CD4-positive, alpha-beta T cell treated with Interleukin-6 for 4 hours (primary cell): ENCODE measurements at places on chromosomes 13 and 19.

DNA sequence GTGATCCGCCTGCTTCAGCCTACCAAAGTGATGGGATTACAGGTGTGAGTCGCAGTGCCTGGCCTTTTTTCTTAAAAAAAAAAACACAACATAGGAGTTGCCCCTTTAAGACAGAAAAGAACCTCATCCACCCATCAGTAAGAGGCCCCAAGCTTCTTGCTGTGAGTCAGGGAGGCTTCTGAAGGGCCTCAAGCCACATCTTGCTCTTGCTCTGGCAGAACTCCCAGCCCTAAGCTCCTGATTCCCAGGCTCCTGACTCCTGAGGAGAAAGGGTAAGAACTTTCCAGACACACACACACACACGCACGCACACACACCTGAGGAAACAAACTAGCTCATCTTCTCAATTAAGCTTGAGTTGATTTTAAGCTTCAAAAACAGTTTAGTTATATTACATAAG, 6.9 kb downstream of the ETFB start:
- no peak for DNase-seq

DNA sequence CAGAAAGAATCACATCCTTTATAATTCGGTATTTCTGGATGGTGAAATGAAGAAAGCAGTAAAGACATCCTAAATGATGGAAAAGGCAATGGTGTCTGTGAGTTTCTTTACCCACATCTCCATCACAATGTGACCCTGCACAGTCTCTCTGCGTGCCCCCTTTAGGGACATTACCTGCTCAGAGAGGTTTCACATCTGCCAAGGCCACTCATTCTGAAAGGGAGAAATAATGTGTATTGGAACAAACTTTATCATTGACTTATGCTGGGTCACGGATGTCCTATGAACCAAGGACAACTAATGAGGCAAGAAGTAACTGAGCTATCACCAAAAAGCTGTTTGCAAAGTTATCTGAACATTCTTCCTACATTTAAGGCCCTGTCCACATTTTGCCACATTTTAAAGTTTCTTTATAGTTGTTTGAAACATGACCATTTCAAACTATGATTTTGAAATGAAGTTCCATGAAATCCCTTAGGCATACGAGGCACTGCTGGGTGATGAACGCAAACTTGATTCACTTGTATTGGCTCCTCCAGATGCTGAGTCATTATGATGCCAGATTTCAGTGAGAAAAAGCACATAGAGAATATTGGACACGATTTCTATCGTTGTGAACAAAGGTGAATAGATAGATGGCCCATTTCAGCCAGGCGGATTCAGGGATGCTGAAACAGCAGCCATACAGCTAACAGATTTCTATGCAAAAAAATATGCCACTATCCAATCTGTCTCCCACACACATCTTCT, 63.5 kb upstream of the HMGB1 start:
- no peak for DNase-seq

- no peak for DNase-seq
Observed at GRCh38 chr13:113723410-113724015, 35.5 kb upstream of the TMEM255B start.

DNA sequence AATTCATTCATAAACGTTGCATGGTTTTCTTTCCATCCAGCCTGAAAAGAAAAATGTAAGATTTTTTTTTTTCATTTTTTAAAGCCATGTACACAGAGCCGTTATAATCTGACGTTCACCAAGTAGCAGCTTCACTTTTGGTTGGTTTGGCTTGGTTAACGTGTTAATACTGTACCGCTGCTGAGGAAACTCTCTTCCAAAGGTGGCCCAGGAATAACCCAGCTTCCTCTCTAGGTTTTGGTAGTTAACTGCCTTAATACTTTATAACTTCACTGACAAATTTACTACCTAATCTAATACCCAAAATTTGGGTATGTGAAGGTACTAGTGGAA, 1.7 kb downstream of the INTS6 start:
- DNase-seq, result no peak

- no peak for DNase-seq
Observed at GRCh38 chr19:50024719-50025021, 502 bp downstream of the VRK3 start.

DNA sequence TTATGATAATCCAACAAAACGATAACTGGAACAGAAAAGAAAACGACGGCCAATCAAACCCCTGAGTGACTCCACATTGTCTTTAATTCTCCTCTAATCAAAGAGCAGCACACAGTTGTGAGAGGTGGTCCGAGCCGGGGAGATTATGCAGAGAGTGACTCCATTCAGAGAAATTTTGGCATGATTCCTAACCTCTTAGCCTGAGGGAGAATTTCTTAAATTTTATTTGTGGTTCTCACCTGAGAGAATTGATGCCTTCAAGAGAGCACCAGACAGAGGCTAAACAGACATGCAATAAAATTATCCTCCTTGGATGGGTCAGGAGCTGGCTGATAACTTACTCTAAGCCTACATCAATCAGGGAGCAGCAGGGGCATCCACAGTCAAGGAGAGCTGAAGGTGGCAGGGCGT, 310.0 kb upstream of the KLF12 start:
- no peak for DNase-seq

- no peak for DNase-seq
Observed at GRCh38 chr19:2035590-2035991, 15.5 kb downstream of the MKNK2 start.

GRCh38 chr13:100962585-100962984, 288.0 kb upstream of the TMTC4 start:
- no peak for DNase-seq
